ENCODE measurements at places on chromosomes 2 and 18. TPM values are rescaled to one million over a fixed set of nuclear protein-coding genes. Genes with fewer than 3 reads are reported as not detected.

LRRTM1 gene
- not detected for polyA plus RNA-seq

DNA sequence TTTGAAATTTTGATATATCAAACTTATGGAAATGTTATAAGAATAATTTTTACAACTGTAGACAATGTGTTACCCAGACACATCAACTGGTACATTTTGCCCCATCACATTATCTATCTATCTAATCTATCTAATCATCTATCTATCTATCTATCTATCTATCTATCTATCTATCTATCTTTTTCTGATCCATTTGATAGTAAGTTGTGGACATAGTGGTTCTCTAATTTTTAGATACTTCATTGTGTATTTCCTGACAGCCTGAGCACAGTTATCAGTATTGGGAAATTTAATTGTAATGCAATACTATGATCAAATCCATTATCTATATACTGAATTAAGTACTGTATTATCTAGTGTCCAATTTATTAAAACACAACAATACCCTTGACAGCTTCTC lies 42.0 kb upstream of the TMEM18 start:
- H3K36me3 ChIP-seq: no peaks in the 10 kb centered on the region
- no peak overlapping the region for H3K27ac ChIP-seq
- H3K27me3 ChIP-seq: peaks cover 33% of the 10 kb centered on the region
- H3K4me1 ChIP-seq: no peaks in the 10 kb centered on the region

DNA sequence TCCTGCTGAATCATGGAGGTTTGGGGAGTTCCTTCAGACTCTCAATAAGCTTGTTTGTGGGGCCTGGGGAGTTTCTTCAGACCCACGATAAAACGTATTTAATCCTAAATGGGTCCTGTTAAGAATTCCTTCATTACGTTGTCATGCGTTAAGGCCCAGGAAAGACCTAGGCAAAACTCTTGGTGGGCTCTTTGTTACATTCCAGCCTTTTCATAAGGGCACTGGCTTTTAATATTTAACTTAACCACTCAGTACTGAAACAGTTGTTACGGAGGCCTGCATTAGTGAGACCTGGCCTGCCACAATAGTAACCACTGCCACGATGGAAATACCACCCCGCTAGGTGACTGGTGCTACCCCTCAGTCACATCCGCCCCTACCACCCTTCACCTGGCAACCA lies 17.5 kb upstream of the BIN1 start:
- no peak overlapping the region for H3K4me3 ChIP-seq
- no peaks in the 10 kb centered on the region for H3K36me3 ChIP-seq
- no peaks in the 10 kb centered on the region for H3K4me1 ChIP-seq
- H3K27me3 ChIP-seq: no peaks in the 10 kb centered on the region
- no peak for DNase-seq
- H3K27ac ChIP-seq: no peak overlapping the region

DNA sequence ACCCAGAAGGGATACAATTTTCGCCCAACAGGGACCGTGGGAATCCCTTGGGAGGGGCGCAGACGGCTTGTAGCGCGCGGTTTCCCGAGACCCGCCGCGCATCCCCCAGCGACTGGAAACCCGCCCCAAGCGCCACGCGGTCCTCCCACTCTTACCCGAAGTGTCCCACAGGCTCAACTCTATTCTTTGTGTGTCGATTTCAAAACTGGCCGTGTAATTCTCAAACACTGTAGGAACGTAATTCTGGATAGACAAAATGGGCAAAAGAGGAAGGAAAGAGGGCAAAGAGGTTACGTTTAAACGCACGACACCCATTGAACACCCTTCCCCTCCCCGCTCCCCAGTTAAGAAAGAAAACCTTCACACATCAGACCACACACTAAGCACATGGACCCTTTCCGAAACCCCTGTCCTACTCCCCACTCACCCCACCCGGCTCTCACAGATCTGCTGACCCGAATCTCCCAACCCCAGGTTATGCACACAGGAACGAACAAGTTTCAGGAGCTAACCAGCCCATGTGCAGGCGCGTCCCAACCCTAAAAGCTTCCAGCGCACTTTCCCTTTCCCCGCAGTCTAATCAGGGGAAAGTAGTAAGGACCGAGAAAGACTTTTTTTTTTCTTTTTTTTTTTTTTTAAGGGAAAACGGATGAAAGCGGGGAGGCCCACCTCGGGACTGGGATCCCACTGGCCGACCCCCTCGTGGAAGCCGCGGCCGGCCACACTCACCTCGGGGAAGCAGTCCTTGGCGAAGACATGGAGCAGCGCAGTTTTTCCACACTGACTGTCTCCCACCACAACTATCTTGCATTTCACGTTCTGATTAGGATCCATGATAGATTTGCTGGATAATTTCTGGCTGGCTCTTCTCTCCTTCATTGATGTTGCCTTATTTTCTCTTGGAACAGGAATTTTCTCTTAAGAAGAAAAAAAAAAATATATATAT lies 655 bp downstream of the RND3 start:
- H3K27me3 ChIP-seq: no peaks in the 10 kb centered on the region
- no peak for DNase-seq
- H3K4me3 ChIP-seq: peak overlapping the region; percentile 82

- H3K4me3 ChIP-seq: no peak overlapping the region
- no peak overlapping the region for H3K27ac ChIP-seq
- DNase-seq: no peak
These were observed 35.8 kb upstream of the SCLY start for GRCh38 chr2:238024986-238025385.
